ENCODE measurements at places on chromosomes 2 and 18.

DNA sequence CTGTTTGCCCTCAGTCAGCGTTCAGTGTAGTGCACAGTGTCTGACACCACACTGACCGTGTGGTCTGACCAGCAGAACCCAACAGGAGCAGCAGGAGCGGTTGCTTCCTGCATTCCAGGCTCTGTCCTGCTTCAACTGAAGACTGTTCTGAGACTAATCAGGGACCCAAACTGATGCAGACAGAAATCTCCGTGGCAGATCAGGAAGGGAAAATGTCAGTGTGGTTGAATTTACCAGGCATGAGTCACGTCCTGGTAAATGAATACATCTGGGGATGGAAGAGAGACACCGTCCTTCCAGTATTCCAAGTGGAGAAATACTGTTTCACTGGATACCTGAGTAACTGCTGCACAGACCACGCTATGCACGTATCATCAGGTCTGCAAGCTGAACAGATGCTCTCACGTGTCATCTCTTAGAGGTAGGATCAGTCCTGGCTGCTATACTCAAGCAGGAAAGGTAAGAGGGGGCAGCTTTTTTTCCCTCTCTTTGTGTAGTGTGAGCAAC lies 223.6 kb upstream of the EPAS1 start:
- DNase-seq, result no peak

DNA sequence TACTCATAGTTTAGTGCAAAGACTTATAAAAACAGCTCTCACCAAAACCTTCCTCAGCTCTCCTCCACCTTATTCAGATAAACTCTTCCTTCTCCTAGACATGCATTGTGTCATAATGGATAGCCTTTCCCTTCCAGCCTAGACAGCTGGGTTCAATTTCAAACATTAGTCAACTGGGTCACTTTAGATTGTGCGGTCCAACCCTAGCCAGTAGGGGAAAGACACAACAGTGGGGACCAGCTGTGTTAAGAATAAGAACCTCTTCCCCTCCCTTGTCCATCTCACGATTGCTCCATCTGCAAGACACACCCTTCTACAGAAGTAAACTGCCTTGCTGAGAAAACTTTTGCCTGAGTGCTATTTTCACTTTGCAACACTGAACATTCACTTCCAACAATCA lies 8.5 kb downstream of the PRPF40A start:
- DNase-seq, result no peak

DNA sequence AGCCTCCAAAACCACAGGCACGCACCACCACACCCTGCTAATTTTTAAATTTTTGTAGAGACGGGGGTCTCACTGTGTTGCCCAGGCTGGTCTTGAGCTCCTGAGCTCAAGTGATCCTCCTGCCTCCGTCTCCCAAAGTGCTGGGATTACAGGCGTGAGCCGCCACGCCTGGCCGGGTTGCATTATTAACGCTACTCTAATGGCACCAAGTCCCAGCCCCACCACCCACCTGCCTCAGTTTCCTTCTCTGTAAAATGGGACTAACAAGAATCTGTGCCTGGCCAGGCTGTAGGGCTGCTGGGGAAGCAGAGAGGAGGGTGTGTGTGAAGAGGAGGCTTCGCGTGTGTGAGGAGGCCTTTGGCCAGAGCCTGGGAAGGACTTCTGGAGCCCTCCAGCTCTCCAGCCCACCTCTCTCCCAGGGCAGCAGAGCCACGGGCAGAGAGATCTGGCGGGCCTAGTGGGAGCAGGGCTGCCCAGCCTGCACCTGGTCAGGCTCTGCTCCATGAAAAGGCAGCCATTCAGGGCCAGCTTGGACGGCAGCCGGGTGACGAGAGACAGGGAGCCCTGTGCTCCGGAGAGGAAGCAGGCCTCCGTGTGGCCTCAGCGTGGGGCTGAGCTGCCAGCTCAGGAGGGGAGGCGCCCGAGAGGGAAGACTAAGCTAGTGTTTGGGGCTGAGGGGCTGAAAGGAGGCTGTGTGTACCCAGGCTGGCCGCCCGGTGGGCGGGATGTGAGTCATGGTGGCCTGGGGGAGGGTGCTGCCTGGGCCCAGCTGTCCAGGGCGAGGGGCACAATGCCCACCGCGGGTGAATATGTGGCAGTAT lies 7.4 kb upstream of the B3GNT7 start:
- no peak for DNase-seq

DNA sequence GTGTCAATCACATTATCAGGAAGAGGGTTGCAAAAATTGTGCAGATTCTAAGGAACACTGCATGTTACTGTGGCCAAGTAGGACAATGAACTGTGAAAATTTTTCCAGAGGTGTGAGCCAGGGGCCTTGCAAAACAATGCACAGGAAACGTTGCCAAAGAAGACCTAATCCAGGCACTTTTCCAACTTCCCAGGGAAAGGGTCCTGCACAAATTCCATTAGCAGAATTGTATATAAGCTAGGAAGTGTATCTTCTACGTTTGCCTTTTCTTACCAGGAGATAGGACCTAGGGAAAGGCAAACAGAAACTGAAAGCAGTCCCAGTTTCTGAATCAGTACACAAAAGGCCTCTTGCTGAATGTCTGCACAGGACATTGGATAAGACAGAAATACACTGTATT lies 1888.3 kb upstream of the CELF4 start:
- peak; percentile 32 for DNase-seq

DNA sequence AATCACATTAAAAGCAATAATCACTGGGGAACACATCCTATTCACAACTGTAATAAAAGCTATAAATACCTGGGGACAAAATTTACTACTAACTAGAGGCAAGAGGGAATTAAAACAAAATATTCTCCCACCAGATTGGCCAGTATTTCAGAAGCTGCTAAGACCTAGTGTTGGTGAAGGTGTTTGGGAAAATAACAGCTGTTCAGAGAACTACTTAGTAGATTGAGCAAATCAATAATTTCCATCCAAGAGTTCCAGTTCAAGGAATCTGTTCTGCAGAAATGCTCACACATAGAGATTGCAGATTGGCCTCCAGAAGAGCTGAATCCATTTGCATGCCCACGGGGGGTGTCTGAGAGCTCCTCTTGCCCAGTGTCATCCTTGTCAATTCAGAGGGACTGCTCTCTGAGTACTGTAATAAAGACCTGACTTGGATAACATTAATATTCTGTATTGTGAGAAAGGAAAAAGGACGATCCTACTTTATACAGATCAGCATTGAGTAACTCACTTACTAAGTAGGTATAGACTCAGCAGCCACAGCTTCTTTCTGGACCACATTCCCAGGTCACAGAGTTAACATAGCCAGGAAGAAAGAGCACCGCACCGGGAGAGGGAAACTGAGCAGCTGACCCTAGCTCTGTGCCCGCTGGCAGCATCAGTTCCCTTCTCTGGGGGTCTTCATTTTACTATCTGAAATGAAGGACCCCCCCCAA lies 5.6 kb downstream of the TUBB6 start:
- no peak for DNase-seq

Measured in urinary bladder (tissue), 4 donors.